ENCODE measurements at places on chromosomes 3 and 15.

GRCh38 chr15:32994810-32995424 is 199.6 kb downstream of the FMN1 start:
- DNase-seq, result no peak

- DNase-seq, result no peak
Observed at GRCh38 chr3:8653800-8654408, 9.3 kb upstream of the SSUH2 start.

DNA sequence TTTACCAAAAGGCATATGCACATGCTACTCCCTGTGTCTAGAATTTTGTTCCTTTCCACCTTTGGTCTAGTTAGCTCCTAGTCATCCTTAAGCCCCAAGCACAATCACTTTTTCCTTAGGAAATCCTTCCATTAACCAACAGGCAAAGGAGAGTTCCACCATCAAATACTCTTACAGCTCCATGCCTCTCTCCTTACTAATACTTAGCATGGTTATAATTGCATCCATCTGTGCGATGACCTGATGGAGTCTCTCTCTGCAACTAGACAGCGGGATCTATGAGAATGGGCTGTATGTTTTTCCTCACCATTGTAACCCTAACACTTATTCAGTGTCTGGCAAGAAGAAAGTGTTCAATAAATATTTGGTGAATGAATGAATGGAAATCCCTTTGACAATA is 69.3 kb upstream of the SMAD3 start:
- DNase-seq, result no peak

DNA sequence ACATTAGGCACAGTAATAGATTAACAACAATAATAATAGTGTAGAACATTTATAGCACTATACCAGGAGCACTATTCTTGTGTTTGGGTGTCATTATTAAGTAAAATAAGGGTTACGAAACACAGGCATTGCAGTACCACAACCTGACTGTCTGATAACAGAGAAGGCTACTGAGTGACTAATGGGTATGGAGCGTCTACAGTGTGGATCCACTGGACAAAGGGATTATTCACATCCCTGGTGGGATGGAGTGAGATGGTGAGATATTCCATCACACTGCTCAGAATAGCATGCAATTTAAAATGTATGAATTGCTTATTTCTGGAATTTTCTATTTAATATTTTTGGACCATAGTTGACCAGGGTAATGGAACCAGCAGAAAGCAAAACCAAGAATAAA is 18.2 kb downstream of the MINDY4B start:
- DNase-seq, result no peak

GRCh38 chr3:125647318-125648014 is 52.2 kb upstream of the OSBPL11 start:
- DNase-seq, result no peak

DNA sequence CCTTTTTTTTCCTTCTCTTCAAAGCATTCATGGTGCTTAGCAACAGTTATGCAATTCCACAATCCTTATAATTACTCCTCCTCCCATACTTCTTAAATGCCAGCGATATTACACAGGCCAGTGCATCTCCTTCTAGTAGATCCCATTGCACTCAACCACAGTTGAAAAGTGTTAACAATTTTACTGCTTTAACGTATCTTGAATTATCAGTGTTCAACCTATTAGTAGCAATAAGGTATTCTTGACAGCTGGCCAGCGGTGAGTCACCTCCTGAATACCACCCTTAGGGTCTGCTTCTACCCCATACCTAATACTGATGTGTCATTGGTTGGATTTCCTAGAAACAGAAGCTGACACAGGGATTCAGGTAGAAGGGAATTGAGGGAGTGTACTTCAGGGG is 24.0 kb upstream of the TEX9 start:
- DNase-seq, result no peak

GRCh38 chr15:98745650-98746374 is 97.5 kb downstream of the IGF1R start:
- DNase-seq, result peak; percentile 24

Data from GF-D8 (cell line).